ENCODE measurements at places on chromosomes 7 and 10. TPM values are rescaled to one million over a fixed set of nuclear protein-coding genes. Genes with fewer than 3 reads are reported as not detected.

CAV1 gene
- 196 TPM for polyA plus RNA-seq

GPC2 gene
- 10.1 TPM for polyA plus RNA-seq

SLC39A12 gene
- polyA plus RNA-seq = not detected

WDR86 gene
- 9.8 TPM for polyA plus RNA-seq

CACNB2 gene
- polyA plus RNA-seq = 1.2 TPM

ZPBP gene
- polyA plus RNA-seq = not detected

CACNA2D1 gene
- polyA plus RNA-seq = 105 TPM

CAMK2B gene
- 17.7 TPM for polyA plus RNA-seq

FAM25G gene
- polyA plus RNA-seq = not detected

LIPF gene
- not detected for polyA plus RNA-seq

PRR15 gene
- not detected for polyA plus RNA-seq

INSYN2A gene
- 0.65 TPM for polyA plus RNA-seq

DKK1 gene
- 0.44 TPM for polyA plus RNA-seq

VAX1 gene
- not detected for polyA plus RNA-seq
